Memory B cell (primary cell): ENCODE measurements at places on chromosomes 1 and 21.

- no peaks in the 10 kb centered on the region for H3K27me3 ChIP-seq
- H3K36me3 ChIP-seq = peaks cover 2% of the 10 kb centered on the region
- H3K27ac ChIP-seq = no peak overlapping the region
- no peak overlapping the region for H3K4me3 ChIP-seq
Measured at GRCh38 chr1:164659621-164660411, 100.8 kb downstream of the PBX1 start.

- H3K27me3 ChIP-seq = no peaks in the 10 kb centered on the region
- no peak overlapping the region for H3K4me3 ChIP-seq
- H3K36me3 ChIP-seq = no peaks in the 10 kb centered on the region
- no peaks in the 10 kb centered on the region for H3K4me1 ChIP-seq
Measured at GRCh38 chr21:40819071-40819900, 27.7 kb downstream of the DSCAM start.

- H3K4me3 ChIP-seq = no peak overlapping the region
- DNase-seq = no peak
- H3K36me3 ChIP-seq = peaks cover 26% of the 10 kb centered on the region
- H3K27ac ChIP-seq = peak overlapping the region; percentile 33
Measured at GRCh38 chr1:20875198-20875973, 88.3 kb upstream of the HP1BP3 start.

DNA sequence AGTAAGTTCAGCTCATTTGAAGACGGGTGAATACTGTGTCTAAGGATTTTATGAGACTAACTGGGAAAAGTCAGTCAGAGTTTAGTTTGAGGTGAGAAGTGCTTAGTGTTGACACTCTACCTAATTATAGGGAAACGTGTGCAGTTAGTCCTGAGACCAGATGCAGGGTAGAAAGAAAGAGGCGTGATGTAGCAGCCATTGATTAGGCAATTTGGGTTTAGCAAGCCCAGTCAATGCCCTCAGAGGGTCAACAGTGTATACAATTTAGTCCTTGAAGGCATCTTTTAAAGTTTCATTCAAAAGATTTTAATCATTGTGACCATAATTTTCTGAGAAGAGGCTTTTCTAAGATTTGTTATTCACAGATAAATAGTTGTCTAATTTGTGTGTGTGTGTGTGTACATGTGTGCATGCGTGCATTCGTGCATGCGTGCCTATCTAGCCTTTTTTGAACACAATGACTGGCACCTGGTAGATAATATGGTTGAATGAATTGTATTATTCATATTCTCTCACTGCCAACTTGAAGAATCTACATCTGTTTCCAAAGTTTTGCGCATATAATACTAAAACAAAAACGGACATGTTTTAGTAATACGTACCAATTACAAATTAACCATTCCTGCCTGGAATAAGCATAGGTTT lies 332.9 kb downstream of the SRGAP2C start:
- H3K4me3 ChIP-seq = peak overlapping the region; percentile 24
- no peak for DNase-seq
- no peaks in the 10 kb centered on the region for H3K36me3 ChIP-seq
- no peak overlapping the region for H3K27ac ChIP-seq

- no peak overlapping the region for H3K27ac ChIP-seq
- no peak for DNase-seq
- no peaks in the 10 kb centered on the region for H3K4me1 ChIP-seq
- peaks cover 7% of the 10 kb centered on the region for H3K27me3 ChIP-seq
- H3K4me3 ChIP-seq = no peak overlapping the region
- H3K36me3 ChIP-seq = no peaks in the 10 kb centered on the region
Measured at GRCh38 chr1:208527156-208527555, 283.0 kb upstream of the PLXNA2 start.

- peak overlapping the region; percentile 68 for H3K27ac ChIP-seq
- peaks cover under 1% of the 10 kb centered on the region for H3K36me3 ChIP-seq
- H3K4me1 ChIP-seq = peaks cover 30% of the 10 kb centered on the region
- DNase-seq = no peak
Measured at GRCh38 chr1:27556435-27556780, 47.5 kb downstream of the AHDC1 start.

DNA sequence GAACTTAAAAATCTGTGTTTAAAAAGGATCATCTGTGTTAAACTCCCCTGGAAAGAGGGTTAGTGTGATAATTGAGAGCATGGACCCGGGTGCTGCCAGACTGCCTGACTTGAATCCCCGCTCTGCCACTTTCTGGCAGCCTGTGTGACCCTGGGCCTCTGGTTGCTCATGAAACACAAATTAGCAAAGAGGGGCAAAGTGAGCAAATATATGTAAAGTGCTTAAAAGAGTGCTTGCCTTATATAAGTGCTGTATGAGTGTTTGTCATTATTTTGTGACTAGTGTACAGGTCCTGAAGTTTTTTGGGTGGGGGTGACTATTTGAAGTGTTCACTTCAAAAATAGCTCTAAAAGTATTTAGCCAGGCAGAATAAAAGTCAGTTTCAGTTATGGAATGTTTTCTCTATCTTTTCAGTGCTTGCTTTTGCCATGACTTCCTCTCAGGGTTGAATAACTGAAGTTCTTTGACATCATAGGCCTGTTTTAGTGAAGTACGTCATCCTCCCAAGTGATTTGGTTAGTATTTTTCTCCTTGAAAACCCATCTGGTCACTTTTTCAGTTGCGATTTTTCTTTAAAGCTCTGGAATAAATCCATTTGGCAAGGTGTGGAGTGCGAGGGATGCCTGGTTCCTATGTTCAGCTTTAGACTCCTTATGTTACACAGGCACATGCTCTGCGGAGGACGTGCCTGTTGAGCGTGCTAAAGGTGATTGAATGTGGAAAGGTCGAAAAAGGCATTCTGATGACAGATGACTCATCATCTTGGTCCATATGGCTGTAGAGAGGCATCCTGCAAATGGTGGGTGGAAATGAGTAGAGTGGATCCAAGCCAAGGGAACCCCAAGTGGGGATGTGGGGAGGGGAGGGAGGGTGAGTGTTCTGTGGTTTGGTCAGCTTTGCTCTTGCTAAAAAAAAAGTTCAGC lies 47.8 kb downstream of the AK4 start:
- H3K36me3 ChIP-seq = no peaks in the 10 kb centered on the region
- H3K27ac ChIP-seq = no peak overlapping the region
- no peak overlapping the region for H3K4me3 ChIP-seq

DNA sequence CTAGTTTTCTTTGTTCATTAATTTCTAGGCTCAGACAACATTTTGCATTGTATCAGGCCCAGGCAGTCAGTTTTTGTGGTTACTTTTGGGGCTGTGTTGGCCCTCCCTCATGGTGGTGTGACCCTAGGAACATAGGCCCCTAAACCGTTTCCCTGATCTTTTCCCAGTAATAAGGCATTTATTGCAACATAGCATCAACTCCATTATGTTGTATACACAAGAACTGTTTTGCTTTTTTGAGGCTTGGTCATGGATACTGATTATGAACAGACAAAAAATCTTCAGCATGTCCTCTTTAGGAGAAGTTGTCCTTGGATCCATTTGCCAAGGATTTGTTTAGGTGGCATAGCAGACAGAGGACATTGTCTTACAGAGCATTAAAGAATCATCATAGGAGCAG lies 10.3 kb downstream of the B3GALT2 start:
- H3K27me3 ChIP-seq = no peaks in the 10 kb centered on the region
- DNase-seq = no peak
- peaks cover 13% of the 10 kb centered on the region for H3K4me1 ChIP-seq
- no peak overlapping the region for H3K27ac ChIP-seq
- H3K4me3 ChIP-seq = no peak overlapping the region

- no peak overlapping the region for H3K4me3 ChIP-seq
- H3K27ac ChIP-seq = no peak overlapping the region
- DNase-seq = no peak
- H3K27me3 ChIP-seq = peaks cover 4% of the 10 kb centered on the region
Measured at GRCh38 chr1:158809256-158809655, 21.9 kb upstream of the MNDA start.

- peaks cover 5% of the 10 kb centered on the region for H3K27me3 ChIP-seq
- peaks cover 5% of the 10 kb centered on the region for H3K36me3 ChIP-seq
- no peaks in the 10 kb centered on the region for H3K4me1 ChIP-seq
- no peak overlapping the region for H3K4me3 ChIP-seq
Measured at GRCh38 chr1:29991025-29991424, 732.4 kb downstream of the MATN1 start.

DNA sequence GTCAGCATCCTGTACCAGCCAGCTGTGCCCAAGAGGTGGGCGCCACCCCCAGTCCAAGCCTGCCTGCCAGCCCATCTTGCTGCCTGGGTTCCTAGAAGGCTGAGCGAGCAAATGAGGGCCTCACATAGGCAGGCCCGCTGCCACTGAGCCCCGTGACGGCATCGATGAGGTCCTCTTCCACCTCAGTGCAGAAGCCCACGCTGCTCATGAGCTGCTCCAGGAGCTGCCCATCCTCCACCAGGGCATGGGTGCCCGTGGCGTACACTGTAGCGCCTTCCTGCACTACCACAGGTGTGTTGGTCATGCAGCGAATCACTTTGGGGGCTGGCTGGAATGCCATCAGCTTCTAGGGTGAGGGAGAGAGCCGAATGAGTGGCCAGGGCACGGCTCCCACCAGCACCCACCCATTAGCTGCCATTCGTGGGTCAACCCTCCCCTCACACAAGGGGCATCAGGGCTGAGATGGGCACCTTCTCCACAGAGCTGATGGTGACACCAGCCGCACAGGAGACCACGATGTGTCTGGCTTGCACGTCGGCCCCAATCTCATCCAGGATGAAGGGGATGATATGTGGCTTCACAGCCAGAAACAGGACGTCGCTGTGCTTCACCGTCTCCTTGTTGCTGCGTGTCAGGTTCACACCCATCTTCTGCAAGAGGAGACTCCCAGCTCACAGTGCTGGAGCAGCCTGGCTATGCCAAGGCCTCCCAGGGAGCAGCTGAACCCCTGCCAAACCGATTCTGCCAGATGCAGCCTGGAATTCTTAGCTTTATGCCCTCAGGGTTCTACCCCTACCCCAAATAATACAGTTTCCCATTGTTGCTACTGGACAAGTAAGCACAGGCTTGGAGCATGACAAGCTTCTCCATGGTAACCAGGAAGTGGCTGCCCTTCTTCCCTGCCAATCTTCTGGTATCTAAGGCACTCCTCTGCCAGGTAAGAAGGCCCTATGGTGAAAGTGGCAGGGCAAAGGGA lies 2.0 kb downstream of the PYCR2 start:
- H3K4me3 ChIP-seq = peak overlapping the region; percentile 61
- H3K27me3 ChIP-seq = no peaks in the 10 kb centered on the region
- peak overlapping the region; percentile 38 for H3K27ac ChIP-seq
